ENCODE measurements at places on chromosomes 1 and 21. TPM values are rescaled to one million over a fixed set of nuclear protein-coding genes. Genes with fewer than 3 reads are reported as not detected.
A peak's percentile ranks its signal among the peaks of the same experiment; 100 is the strongest.

Gene ATXN7L2
- 11.2 TPM for total RNA-seq

Gene KCNAB2
- total RNA-seq = 299 TPM

Gene PGLYRP3
- total RNA-seq = not detected

Gene ACTL8
- total RNA-seq = not detected

Gene VSIG8
- total RNA-seq = not detected

Gene TMEM269
- 0.22 TPM for total RNA-seq

Gene HAPLN2
- not detected for total RNA-seq

Gene RPL5
- total RNA-seq = 1,792 TPM

Gene SPOCD1
- total RNA-seq = not detected

GRCh38 chr1:40706626-40707025 is 15.1 kb downstream of the NFYC start:
- DNase-seq = no peak

DNA sequence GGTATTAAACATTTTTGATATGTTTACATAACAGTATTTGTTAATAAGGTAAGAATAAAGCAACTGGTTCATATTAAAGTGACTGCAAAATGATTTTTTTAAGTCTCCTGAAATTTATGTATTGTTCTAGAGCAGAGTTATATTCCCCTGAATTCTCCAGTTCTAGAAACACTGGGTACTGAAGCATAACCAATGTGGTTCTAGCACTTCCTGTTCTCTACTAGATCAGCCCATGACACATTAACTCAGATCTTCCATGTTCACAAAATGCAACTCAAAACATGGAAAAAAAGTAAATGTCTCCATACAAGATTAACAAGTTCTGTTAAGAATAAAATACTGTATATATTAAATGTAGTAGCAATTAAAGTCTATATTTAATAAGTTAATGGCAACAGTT is 3.9 kb downstream of the NEGR1 start:
- DNase-seq = no peak

GRCh38 chr1:8390707-8391106 is 72.8 kb downstream of the SLC45A1 start:
- no peak for DNase-seq

- no peak for DNase-seq
Measured at GRCh38 chr1:91161749-91162148, 139.9 kb upstream of the ZNF644 start.

DNA sequence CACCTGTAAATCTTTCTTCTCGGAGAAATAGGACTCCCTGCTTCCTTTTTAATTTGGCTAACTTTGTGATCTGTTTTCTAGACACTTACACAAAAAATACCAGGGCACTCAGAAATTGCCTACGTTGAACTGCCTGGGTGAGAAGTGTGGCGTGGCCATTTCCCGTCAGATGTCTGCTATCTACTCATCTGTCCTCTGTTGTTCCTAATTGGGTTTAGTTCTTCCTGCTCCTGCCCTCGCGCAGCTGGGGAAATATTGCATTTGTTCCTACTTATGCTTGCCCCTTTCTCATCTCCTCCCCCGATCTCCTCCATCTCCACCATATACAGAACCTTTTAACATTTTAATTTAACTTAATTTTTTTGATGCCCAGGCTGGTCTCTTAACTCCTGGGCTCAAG is 55.1 kb downstream of the CD58 start:
- DNase-seq = peak; percentile 26

DNA sequence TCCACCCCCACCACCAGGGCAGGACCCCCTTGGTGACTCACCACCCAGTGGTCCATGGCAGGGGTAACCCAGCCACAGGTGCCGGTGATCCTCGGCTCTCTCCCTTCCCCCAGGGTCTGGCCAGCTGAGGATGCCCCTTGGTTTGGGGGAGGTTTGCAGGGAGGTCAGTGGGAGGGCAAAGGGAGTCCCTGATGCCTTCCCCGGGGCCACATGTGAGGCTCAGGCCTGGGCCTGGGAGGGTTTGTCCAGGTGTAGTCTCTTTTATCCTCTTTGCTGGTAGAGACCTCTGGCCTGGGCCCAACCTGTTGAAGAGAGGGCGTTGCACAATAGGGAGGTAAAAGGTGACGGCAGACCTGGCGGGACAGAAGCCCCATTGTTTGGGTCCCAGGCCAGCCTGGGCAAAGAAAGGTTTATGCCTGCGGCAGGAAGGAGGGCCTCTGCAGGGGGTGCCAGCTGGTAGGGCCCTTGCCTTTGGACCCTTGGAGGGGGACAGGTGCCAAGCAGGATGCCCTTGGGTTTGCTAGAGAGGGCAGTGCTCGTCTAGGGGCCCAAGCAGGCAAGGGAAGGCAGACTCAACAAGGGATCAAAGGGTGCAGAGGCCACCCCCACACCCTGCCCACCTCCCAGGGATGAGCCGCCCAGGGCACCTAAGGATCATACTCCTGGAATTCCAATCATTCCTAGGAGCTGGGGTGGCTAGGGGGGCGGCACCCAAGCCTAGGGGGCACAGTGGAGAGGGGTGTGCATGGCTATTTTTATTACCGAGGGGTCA is 760 bp upstream of the TINAGL1 start:
- no peak for DNase-seq

DNA sequence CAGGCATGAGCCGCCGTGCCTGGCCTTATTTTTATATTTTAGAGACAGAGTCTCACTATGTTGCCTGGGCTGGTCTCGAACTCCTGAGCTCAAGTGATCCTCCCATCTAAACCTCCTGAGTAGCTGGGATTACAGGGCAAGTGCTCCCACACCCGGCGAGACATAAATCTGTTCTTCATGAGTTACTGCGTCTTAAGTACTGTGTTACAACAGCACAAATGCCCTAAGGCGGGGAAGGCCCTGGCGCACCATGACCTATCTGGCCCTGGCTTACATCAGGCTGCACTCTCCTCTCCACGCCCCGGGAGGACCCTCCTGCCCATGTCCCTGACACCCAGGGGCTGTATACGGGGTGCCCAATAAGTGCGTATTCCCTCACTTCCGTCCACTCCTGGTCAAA is 4.3 kb downstream of the GPR153 start:
- DNase-seq = no peak

DNA sequence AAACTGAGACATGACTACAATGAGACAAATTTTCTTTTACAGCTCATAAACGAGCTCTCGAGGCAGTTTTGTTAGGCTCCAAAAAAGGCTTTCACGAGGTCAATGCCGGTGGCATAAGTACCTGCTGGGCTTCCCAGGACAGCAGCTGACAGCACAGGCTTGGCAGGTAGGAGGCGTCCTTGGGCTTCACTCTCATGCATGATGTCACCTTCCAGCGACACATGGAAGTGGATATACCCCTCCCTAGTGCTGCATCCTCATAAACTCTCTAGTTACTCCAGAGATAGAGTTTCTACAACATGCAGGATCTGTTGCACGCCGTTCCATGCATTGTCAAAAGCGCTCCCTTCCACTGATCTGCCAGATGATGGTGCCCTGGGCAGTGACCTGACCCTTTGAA is 112.5 kb upstream of the PAXBP1 start:
- no peak for DNase-seq

GRCh38 chr1:232443372-232443771 is 186.6 kb downstream of the SIPA1L2 start:
- DNase-seq = no peak

DNA sequence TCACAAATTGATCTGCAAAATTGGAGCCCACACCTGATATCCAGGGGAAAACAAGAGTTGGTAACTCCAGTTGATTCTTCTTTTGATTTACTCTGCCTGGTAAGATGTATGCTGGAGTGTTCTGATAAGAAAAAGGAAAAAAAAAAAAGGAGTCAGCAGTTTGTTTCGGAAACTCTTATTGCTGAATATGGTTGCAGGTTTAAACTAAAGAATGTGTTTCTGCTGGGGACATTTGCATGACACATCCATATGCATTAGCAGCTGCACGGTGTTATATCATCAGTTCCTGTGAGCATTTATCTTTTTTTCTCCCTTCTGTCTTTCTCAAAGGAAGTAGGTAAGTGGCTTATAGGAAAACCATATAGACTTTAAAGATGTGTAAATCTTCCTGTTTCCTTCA is 418.5 kb upstream of the ESRRG start:
- no peak for DNase-seq

GRCh38 chr1:202968895-202969295 is 1.8 kb upstream of the CYB5R1 start:
- peak; percentile 56 for DNase-seq

GRCh38 chr1:113917400-113918082 is 11.6 kb upstream of the HIPK1 start:
- no peak for DNase-seq

DNA sequence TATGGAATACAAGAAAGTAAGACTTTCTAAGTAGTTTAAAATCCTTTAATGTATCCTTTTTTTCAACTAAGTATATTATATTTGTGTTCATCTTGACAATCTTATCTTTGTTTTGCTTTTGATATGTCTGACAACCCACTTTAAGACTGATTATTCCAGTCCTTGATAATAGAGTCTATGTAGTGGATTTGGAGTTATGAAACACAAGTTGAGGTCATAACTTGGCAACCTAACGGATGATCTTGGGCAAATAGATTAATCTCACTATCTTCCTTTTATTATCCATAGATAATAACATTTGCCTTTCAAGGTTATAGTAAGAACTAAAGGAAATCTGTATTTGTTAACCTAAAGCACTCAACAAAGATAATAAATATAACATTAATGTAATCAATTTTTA is 4.8 kb upstream of the GBP2 start:
- no peak for DNase-seq

DNA sequence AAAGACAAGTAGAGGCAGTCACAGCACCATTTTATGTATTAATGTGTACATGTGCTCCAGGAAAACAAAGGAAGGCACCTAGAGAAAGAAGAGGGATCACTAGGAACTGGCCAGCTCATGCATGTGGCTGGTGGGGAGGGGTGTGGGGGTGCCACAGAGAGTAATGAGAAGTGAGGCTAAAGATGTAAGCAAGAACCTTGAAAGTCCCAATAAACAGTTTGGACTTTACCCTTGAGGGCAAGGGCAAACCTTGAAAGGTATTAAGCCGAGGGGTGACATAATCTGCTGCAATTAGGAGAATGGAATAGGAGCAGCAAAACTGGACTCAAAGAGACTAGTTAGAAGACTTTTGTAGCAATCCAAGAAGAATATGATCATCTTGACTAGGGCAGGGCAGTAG is 51.5 kb downstream of the ERI3 start:
- DNase-seq = no peak

DNA sequence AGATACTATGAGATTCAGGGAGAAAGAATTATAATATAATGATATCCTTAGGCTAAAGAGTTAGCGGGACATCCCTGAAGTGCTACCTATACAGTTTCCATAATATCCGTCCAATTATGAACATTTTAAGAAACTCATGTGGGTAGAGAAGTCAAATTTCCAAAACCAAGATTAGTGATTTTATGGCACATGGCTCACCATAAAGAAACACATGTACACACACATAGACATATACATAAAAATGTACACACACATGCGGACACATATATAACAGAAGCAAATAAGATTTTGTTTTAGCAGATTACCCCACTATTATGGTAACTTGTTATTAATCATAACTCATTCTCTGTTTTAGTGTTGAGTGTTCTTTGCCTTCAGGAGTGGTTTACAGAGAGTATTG is 566.7 kb upstream of the NEGR1 start:
- DNase-seq = no peak

DNA sequence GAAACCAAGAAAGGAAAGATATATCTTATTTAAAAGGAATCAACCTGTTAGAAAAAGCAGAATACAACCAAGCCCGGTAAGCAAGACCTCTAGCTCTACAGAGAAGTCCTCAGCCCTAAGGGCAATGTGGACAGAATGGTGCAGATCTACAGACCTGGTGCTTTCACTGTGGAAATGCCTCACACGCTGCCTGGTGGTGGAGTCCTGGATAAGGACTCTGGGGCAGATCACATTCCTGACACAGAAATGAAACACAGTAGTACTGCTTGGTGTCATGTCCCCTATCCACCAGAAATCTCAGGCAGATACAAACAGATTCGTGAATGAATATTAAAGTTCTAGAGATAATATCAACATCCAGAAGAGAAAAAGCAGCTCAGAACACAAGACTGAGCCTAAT is 6.8 kb downstream of the CNN3 start:
- no peak for DNase-seq
